ENCODE measurements at places on chromosomes 11 and 22.

GRCh38 chr11:83583757-83584366 is 297.7 kb upstream of the CCDC90B start:
- ATAC-seq: no peak

- ATAC-seq: peak; percentile 2
Observed at GRCh38 chr11:114167355-114167754, 107.8 kb downstream of the ZBTB16 start.

DNA sequence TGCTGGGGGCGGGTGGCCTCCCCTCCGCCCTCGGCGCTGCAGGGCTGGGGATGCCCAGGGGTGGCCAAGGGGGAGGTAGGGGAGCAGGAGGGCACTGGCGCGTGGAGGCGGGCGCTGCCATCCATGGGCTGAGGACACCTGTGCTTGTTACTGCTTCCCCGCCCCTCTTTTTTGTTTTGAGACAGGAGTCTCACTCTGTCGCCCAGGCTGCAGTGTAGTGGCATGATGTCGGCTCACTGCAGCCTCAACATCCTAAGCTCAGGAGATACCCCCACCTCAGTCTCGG is 683 bp upstream of the FADS3 start:
- no peak for ATAC-seq

DNA sequence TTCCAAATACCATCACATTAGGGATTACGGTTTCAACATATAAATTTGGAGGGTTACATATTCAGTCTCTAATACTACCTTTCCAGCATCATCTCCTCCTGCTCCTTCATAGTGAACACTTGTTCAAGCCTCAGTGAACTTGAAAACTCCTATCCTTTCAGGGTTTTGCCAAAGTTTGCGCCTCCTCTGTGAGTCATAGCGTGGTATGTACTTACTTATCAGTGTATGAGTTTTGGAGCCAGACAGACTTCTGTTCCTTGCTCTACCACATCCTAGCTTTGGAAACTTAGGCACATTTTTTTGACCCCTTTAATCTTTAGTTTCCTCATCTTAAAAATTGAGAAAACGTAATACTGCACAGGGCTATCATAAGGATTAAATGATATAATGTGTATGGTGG is 160.1 kb upstream of the ZC3H12C start:
- no peak for ATAC-seq

- no peak for ATAC-seq
Observed at GRCh38 chr11:110571081-110571720, 141.0 kb downstream of the ARHGAP20 start.

- ATAC-seq: no peak
Observed at GRCh38 chr22:16783930-16784354, 41.3 kb downstream of the XKR3 start.

DNA sequence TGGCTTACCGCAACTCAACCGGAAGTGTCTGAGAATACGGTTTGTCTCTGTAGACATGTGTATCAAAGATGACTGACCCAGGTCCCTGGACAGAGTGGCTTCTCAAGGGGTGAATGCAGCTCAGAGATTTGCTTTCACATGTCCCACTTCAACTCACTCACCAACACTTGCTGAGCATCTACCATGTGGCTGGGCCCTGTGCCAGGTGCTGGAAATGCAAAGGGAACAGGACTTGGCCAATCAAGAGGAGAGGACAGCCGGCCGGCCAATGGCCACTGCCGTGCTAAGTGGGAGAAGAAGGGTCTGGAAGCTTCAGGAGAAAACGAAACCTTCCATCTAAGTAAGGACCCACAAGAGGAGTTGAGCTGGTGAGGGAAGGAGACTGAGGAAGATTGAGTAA is 151.3 kb downstream of the CEP164 start:
- no peak for ATAC-seq

GRCh38 chr11:46117842-46118241 is 3.4 kb downstream of the PHF21A start:
- ATAC-seq: no peak

- peak; percentile 50 for ATAC-seq
Observed at GRCh38 chr11:55942785-55943392, 6.7 kb upstream of the OR5I1 start.

GRCh38 chr22:27262361-27262760 is 539.2 kb downstream of the MN1 start:
- no peak for ATAC-seq

DNA sequence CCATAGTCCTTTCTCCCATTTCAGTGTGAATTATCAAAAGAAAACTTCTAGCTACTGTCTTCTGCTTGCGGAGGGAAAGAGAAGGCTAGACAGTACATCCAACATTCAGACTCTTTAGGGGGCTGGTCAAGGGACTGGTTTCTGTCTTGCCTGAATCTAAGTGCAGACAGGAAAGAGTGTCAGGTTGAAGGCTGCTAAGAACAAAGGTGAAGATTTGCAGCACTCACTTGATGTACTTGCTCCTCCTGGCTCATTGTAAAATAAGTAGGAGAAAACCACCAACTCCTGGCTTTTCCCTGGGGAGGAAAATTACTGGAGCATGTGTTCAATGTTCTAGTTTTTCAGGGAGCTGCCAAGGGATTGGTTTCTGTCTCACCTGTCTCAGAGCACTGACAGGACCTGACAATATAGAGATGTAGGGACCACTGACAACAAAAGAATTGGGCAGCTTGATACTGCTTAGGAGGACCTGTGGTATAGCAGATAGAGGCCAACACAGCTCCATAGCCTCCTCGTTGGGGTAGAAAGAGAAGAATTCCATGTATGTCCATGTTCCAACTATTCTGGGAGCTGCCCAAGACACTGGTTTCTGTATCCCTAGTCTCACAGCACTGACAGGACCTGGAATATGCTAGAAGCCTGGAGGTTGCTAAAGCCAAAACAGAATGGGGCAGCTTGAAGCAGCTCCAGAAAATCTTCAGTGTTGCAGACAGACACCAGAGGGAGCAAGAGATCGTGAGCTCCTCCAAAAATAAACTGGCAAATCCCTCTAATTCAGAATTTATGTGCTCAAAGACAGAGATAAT is 39.7 kb upstream of the MMP12 start:
- ATAC-seq: no peak

DNA sequence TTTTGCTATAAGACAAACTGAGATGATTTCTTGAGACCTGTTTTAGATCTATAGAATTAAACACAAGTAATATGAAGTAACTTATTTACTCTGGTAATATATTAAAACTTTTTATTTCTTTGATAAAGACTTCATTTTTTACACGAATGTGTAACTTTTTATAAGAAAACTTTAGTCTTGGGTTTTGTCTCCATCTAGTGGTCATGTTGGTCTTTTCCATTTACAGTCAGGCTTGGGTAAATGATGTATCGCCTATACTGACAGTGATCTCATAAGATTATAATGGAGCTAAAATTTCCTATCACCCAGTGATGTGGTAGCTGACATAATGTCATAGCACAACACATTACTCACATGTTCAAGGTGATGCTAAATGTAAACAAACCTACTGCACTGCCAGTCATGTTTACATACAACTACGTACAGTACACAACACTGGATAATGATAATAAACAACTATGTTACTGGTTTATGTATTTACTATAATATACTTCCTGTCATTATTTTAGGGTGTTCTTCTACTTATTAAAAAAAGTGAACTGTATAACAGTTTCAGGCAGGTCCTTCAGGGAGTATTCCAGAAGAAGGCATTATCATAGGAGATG is 7.5 kb upstream of the C11orf97 start:
- no peak for ATAC-seq

- no peak for ATAC-seq
Observed at GRCh38 chr11:77035039-77035438, 841 bp downstream of the B3GNT6 start.

DNA sequence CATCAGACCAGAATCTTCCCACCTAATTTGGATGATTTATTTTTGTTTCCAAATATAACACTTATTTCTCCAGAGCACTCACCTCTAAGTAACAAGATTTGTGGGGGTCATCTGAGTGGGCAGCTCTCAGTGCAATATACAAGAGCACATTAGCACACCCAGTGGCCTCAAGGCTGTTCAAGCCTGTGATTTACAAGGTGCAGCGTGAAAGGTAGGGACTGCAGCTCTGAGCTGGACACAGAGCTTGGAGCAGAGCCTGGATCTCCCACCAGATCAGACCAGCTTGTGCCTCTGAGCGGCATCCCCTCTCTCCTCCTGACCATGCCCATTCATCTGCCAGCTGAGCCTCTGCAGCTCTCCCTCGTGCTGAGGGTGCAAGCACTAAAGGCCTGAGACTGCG is 323.3 kb upstream of the ZC3H12C start:
- ATAC-seq: peak; percentile 93

- no peak for ATAC-seq
Observed at GRCh38 chr11:111788051-111788450, 21.9 kb upstream of the PPP2R1B start.

GRCh38 chr11:10632483-10632882 is 61.1 kb downstream of the IRAG1 start:
- no peak for ATAC-seq

- peak; percentile 50 for ATAC-seq
Observed at GRCh38 chr11:70128435-70128906, 50.4 kb downstream of the ANO1 start.

- no peak for ATAC-seq
Observed at GRCh38 chr22:35315855-35316745, 16.4 kb downstream of the TOM1 start.

DNA sequence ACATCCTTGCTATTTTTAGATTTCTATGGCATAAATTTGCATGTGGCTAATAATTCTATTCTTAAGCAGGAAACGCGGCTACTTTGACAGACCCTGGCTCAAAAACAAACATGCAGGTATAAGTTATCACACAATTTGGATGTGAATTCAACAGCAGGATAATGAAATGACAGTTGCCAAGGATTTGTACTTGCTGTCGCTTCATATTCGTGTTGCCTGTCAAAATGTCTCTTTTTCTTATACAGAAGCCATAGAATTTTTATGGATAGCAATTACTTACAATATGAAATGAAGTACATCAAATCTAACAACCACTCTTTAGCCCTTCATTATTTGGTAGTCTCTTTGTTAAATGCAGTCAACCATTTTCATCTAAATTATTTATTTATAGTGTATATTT is 46.4 kb downstream of the DCDC1 start:
- no peak for ATAC-seq

DNA sequence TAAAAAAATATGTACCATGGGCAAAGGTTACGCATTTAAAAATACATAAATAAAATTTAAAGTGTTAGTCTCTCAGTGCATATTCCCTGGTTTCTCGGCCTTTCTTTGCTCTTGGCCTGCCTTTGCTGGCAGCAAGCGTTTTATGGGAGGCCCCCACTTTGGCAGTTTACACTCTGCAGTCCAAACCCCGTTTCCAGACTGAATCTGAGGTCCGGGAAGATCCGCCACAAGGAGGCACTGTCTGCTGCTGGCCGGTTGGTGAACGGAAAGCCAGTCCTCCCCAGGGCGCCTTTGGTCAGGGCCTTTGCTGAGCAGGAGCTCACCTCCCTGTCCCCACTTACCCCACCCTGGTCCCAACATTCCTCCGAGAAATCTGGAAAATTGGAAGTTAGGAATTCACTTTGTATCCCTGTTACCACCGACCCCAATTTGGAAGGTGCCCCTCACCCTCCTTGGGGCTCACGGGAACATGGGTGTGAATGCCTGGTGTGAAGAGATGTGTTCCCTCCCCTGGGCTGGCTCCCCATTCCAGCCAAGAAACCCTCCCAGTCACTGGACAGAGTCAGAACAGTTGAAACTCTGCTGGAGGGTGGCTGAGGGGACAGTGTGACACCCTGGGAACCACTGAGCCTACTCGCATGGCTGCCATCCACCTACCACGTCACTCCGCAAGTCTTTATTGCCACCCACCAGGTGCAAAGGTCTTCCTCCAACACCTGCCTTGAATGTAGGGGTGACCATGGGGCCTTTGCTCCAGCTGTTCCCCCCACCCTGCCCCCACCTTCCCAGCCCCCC is 9.4 kb upstream of the SF1 start:
- ATAC-seq: peak; percentile 26

- ATAC-seq: no peak
Observed at GRCh38 chr11:3955299-3955665, 99.8 kb downstream of the STIM1 start.

DNA sequence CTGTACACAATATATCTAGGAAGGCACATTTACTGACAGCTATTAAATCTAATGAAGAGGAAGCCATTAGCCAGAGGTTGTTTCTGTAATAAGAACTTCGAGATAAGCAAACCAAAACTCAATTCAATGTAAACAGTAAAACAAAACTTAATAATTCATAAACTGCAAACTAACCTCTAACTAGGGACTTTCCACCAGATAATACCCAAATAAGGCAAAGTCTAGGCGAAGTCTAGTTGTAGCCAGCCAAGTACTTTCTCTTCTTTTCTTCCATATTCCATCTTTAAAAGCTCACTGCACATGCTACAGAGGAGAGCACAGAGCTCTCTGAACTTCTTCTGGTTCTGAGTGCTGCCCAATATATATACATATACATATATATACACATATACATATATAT is 229.9 kb upstream of the ANO5 start:
- ATAC-seq: no peak

- no peak for ATAC-seq
Observed at GRCh38 chr11:60310407-60310998, 16.6 kb upstream of the MS4A6E start.

DNA sequence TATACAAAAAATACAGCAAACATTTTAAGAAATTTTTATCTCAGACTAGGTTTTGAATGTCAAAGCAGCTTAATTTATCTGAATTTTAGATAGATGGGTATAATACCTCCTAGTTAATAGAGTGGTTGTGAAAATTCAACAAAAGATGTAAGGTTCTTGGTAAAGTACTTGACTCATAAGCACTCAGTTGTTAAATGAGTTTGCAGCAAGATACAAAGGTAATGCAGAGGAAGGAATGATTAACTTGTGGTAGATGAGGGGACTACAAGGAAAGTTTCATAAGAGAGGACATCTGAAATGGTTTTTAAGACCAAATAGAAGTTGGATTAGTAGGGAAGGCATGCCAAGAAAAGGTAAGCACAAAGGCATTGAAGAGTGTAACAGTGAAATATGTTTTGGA is 37.4 kb downstream of the PPME1 start:
- no peak for ATAC-seq

GRCh38 chr11:134652586-134653255 is 240.7 kb upstream of the B3GAT1 start:
- no peak for ATAC-seq

GRCh38 chr11:102099755-102100154 is 10.5 kb upstream of the YAP1 start:
- ATAC-seq: no peak

- ATAC-seq: no peak
Observed at GRCh38 chr11:48037709-48038468, 57.5 kb downstream of the PTPRJ start.

- ATAC-seq: no peak
Observed at GRCh38 chr11:14356342-14356741, 2.6 kb downstream of the RRAS2 start.

GRCh38 chr11:92138296-92138695 is 86.3 kb upstream of the FAT3 start:
- ATAC-seq: no peak
